ENCODE measurements at places on chromosomes 2 and 18.

DNA sequence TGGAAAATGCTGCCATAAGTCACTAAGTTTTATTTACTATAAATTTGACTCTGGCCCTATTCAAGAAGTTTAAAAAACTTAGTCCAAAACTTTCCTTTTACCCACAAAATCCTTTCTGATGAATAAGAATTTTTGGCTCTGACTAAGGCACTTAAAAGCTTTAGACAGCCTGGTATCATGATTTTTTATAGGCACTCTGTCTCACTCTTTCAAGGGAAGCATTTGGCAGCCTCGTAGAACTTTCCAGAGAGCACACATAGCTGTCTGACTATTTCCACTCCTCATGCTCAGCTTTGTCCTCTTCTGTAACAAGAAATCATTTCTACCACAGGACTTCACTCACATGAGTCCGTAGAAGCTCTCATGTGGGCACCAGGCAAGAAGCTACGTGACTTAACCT lies 32.3 kb upstream of the XDH start:
- no peak for DNase-seq

DNA sequence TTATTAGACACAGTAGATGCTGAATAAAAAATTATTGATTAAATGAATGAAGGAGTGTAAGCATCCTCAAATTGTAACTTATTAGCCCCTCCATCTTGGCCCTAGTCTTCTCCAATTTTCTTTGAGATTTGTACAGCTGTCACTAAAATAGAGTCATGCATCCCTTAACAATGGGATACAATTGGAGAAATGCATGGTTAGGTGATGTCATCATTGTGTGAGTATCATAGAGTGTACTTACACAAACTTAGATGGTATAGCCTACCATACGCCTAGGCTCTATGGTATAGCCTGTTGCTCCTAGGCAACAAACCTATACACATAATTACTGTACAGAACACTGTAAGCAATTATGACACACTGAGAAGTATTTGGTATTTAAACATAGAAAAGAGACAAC lies 38.3 kb upstream of the ZNF385B start:
- DNase-seq, result no peak

GRCh38 chr2:212863185-212863588 lies 288.2 kb downstream of the IKZF2 start:
- no peak for DNase-seq

GRCh38 chr18:37783771-37784170 lies 218.2 kb upstream of the CELF4 start:
- DNase-seq, result no peak
